ENCODE measurements at places on chromosomes 1 and 21. TPM values are rescaled to one million over a fixed set of nuclear protein-coding genes. Genes with fewer than 3 reads are reported as not detected.

Gene S100A16
- polyA plus RNA-seq: 120 TPM

Gene DAP3
- 98.9 TPM for polyA plus RNA-seq

Gene LIN9
- polyA plus RNA-seq: 6.9 TPM

Gene SLC22A15
- 28.5 TPM for polyA plus RNA-seq

Gene AKR7A3
- polyA plus RNA-seq: 4.5 TPM

Gene ZNF593OS
- 2.7 TPM for polyA plus RNA-seq

Gene EBNA1BP2
- 68.0 TPM for polyA plus RNA-seq

Gene SLAMF6
- polyA plus RNA-seq: 0.14 TPM

Gene GBP2
- 0.57 TPM for polyA plus RNA-seq

Gene SH2D2A
- polyA plus RNA-seq: 0.51 TPM

Gene FCRL4
- polyA plus RNA-seq: not detected

Gene NBPF6
- 0.13 TPM for polyA plus RNA-seq

Gene KRTAP7-1
- polyA plus RNA-seq: not detected

Gene BEND5
- 27.7 TPM for polyA plus RNA-seq

Gene LINGO4
- polyA plus RNA-seq: 0.62 TPM

Gene BCL10
- polyA plus RNA-seq: 18.0 TPM

Gene CGN
- 14.1 TPM for polyA plus RNA-seq

Gene OR2M3
- polyA plus RNA-seq: 0.05 TPM

Gene PDE9A
- 44.2 TPM for polyA plus RNA-seq

Gene FNDC10
- polyA plus RNA-seq: 43.6 TPM

Gene CDK18
- polyA plus RNA-seq: 139 TPM

Gene FMO3
- 2.1 TPM for polyA plus RNA-seq

Gene MMP23B
- polyA plus RNA-seq: 8.5 TPM

Gene TAF12
- 28.8 TPM for polyA plus RNA-seq

Gene ADAM30
- polyA plus RNA-seq: not detected

Gene KLHDC8A
- 49.9 TPM for polyA plus RNA-seq

Gene RCSD1
- 14.4 TPM for polyA plus RNA-seq

Gene LIPI
- polyA plus RNA-seq: 0.25 TPM

Gene ZMYM4
- 59.5 TPM for polyA plus RNA-seq

Gene FCRL1
- polyA plus RNA-seq: 0.08 TPM

Gene FMO1
- 13.2 TPM for polyA plus RNA-seq

Gene INSRR
- 0.70 TPM for polyA plus RNA-seq

Gene GMEB1
- polyA plus RNA-seq: 12.7 TPM

Gene CFAP45
- polyA plus RNA-seq: 9.8 TPM

Gene KRTAP6-1
- not detected for polyA plus RNA-seq

Gene MSH4
- 0.49 TPM for polyA plus RNA-seq

Gene TAS1R1
- polyA plus RNA-seq: 0.24 TPM

Gene GNG12
- polyA plus RNA-seq: 64.6 TPM

Gene BARHL2
- 3.7 TPM for polyA plus RNA-seq

Gene RPL11
- polyA plus RNA-seq: 1,302 TPM

Gene NPPB
- 4.5 TPM for polyA plus RNA-seq

Gene EFNA1
- polyA plus RNA-seq: 23.3 TPM

Gene CR1L
- 0.95 TPM for polyA plus RNA-seq

Gene EXO1
- polyA plus RNA-seq: 5.4 TPM

Gene FOXE3
- 0.08 TPM for polyA plus RNA-seq

Gene KDF1
- polyA plus RNA-seq: 0.26 TPM

Gene MPZ
- 138 TPM for polyA plus RNA-seq

Gene SCYL3
- 11.4 TPM for polyA plus RNA-seq

Gene TRIM17
- 3.6 TPM for polyA plus RNA-seq

Gene CFHR1
- 6.1 TPM for polyA plus RNA-seq

Gene NOS1AP
- polyA plus RNA-seq: 9.3 TPM

Gene CYP4Z1
- 1.3 TPM for polyA plus RNA-seq

Gene FCRL2
- not detected for polyA plus RNA-seq

Gene CDC7
- polyA plus RNA-seq: 23.1 TPM

Gene AMY2B
- polyA plus RNA-seq: 21.3 TPM

Gene CLDN14
- 0.29 TPM for polyA plus RNA-seq

Gene ANKRD45
- 9.6 TPM for polyA plus RNA-seq

Gene PRAMEF15
- polyA plus RNA-seq: not detected

Gene HSPG2
- polyA plus RNA-seq: 85.8 TPM
